Naive thymus-derived CD4-positive, alpha-beta T cell (primary cell): ENCODE measurements at places on chromosomes 5 and 9.

GRCh38 chr5:175329976-175330375 is 114.0 kb downstream of the DRD1 start:
- no peak for DNase-seq

GRCh38 chr9:132802121-132802795 is 75.8 kb downstream of the AK8 start:
- DNase-seq: no peak

DNA sequence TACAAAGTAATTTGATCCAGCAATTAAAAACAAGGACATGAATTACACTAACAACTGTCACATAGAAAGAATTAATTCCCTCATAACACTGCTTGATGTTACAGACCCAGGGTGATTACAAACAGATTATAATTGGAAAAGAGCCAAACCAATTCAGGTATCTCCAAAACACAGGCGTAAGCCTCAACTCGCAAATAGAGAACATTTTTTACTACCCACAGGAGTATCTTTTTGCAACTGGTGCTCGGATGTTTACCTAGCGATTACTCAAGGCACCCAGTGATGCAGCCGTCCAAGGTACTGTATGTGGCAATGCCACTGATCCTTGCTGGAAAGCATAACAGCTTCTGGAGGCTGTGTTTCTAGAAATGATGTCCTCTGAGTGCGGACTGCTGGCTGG is 386.1 kb upstream of the KIF2A start:
- no peak for DNase-seq

DNA sequence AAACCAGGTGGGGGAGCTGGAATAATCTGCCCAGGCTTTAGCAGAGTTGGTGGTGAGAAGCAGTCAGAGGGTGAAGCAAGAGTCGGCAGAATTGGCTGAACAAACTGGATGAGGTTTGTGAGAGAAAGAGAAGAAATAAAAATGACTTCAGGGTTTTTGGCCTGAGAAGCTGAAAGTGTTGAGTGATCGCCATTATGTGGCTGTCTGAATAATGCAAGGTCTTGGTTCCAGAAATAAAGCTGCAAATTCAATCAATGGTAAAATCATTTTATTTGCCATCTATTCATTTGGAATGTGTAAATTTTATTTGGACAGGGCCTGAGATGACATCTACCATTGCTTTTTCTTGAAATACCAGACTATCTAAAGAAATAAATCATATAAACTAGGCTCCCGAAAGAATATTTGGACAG is 50.4 kb upstream of the DAB2 start:
- no peak for DNase-seq

DNA sequence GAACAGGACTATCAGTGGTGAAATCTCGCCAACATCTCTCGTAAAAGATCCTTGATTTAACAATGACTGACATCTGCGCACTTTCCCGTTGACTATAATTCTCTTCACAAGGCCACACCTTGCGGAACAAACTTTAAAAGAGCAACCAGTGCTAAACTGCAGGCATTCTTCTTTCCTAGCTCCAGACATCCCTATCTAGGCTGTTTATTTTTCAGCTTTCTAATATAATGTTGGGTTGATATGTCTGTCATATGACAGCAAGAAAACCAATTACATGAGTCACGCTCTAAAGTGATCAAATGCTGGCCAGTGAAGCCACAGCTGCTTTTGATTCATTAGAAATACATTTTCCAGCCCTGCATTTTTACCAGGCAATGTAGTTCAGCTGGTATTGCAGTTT is 162.5 kb downstream of the ELAVL2 start:
- no peak for DNase-seq

DNA sequence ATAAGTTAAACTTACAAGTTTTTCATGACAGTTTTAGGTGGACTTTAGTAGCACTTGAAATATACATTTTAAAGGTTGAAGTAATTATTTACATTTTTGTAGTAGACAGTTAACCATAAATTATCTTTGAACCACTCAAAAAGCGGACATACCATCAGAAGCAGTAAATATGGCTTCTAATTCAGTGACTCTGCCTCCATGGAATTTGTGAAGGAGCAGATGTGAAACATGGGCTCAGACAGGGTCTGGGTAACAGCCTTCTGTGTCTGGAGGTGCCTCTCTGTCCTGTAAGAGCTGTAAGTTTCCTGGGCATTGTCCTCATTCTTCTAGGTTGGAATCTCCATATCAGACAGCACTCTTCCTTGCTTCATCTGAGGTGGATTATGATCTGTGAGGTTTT is 12.4 kb downstream of the RLN2 start:
- DNase-seq: no peak

DNA sequence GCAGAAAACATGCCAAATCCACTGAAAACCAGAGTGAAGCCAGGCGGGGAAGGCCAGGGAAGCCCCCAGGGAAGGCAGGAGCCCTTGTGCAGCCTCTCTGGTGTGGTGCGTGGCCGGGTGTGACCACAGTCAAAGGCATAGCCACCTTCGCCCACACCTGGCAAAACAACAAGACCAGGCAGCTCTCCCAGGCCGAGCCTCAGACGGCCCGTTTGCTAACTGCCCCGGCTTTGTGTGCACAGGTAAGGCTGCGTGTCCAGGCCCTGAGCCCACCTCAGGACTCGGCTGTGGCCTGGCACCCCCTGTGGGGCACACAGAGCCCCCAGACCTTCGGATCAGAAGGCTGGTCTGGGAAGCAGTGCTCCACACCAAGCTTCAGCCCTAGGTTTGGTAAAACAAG is 6.1 kb downstream of the TMEM250 start:
- no peak for DNase-seq

GRCh38 chr9:76231001-76231400 is 163.2 kb downstream of the RFK start:
- DNase-seq: no peak

GRCh38 chr9:98009936-98010335 is 26.8 kb downstream of the ANP32B start:
- DNase-seq: no peak

- DNase-seq: peak; percentile 20
Observed at GRCh38 chr5:78509884-78510769, 138.4 kb downstream of the LHFPL2 start.

DNA sequence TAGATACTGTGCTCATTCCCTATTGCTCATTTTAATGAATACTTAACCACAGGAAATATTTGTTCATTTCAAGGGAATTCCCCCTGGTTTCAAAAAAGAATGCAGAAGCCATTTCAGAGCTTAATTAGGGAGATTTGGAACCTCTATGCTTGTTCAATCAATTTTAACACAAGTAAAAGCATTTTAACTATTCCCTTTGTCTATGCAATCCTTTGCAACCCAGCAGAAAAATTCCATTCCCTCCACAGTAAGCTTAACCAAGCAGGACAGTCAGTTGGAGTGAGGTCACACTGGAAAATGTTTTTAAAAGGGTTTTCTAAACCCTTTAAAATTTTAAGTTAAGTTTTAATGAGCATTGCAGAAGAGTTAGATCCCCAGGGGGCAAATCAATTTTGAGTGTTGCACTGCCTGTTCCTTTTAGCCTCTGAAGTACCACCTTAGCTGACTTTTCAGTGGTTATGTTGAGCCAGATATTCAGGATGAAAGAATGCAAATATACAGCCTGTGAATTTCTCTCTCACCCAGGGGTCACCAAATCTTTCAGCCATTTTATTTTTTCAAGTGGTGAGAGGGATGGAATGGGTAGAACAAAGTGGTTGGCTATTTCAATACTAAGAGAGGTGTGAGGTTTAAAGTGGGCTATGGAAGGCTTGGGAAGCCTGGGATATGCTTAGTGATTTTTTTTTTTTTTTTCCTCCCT is 356.2 kb upstream of the NUDT12 start:
- no peak for DNase-seq

DNA sequence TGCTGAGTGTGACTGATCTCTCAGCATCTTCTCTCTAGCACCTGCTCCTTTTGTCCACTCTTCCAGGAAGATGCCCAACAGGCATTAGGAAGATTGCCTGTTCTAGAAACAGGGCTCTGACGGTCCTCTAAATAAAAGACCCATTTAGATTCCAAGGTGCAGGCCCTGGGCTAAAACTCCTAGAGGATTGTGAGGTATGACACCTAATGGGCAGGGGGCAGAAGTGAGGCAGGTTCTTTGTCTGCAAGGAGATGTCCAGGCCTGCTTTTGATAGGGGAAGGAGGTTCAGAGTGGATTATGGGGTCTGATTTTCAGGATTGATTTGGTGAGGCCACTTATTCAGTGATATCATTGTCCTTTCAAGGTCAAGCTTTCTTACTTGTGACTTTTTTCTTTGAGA is 140.8 kb upstream of the TRPC7 start:
- DNase-seq: no peak

DNA sequence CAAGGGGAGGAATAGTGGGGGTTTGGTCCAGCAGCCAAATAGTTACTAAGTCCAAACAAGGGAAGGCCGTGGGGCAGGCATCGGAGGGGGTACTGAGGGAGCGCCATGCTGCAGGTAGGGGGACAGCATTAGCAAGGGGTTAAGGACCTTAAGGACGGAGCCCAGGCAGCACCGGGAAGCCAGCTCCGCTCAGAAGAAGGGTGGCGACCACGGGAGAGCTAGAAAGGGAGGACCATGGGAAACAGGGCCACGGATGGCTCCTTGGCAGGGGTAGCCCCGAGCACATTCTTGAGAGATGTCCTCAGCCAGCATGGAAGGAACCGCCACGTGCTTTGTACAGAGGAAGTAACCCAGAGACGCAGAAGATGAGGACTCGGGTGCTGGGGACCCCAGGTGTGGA is 76.2 kb upstream of the STXBP1 start:
- DNase-seq: no peak

- DNase-seq: no peak
Observed at GRCh38 chr5:167639766-167640165, 651.7 kb upstream of the WWC1 start.

DNA sequence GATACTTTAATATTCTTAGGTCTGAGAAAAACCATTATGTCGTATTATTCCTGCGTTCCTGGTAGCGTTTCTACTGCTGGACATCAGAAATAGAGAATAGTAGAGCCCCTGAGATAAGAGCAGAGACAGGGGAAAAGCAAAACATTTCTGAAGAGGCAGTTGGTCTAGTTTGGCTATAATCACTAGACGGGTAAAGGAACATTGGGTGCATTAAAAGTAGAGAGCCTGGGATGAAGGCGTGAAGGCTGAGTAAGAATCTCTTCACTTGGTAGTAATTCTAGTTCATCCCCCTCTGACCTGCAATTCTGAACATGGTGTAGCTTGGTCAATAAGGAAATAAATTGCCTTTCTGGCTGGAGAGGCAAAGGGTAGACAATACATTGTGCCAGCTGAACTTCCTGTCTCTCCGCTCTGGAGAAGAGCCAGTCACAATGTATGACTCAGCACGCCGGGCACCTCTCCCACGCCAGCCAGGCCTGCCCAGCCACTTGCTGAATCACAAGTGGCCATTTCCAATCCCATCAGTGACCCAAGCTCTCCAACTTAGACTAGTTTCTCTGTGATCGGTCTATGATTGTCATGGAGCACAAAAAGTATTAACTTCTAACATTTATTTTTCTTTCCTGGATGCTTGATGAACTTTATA is 75.4 kb downstream of the STK32A start:
- no peak for DNase-seq

DNA sequence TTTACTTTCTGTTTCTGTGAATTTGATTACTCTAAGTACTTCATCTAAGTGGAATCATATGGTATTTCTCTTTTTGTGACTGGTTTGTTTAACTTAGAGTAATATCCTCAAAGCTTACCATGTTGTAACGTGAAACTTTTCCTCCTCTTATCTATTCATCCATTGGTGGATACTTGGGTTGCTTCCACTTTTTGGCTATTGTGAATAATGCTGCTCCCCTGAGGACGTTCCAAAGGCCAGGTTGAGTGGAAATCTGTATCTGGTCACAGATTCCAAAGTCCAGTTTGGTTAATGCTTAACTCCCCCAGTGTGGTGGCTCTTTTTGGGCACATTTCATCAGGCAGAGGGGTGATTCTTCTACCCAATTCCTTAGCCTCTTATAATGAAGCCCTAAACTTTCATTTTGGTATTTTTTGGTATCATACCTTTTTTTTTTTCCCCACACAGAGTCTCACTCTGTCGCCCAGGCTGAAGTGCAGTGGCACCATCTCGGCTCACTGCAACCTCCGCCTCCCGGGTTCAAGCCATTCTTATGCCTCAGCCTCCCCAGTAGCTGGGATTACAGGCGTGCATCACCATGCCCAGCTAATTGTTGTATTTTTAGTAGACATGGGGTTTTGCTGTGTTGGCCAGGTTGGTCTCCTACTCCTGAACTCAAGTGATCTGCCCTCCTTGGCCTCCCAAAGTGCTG is 65.4 kb downstream of the CMYA5 start:
- no peak for DNase-seq

GRCh38 chr5:125595095-125595494 is 828.1 kb upstream of the GRAMD2B start:
- DNase-seq: no peak

- no peak for DNase-seq
Observed at GRCh38 chr5:74105126-74105780, 479.3 kb downstream of the ARHGEF28 start.

DNA sequence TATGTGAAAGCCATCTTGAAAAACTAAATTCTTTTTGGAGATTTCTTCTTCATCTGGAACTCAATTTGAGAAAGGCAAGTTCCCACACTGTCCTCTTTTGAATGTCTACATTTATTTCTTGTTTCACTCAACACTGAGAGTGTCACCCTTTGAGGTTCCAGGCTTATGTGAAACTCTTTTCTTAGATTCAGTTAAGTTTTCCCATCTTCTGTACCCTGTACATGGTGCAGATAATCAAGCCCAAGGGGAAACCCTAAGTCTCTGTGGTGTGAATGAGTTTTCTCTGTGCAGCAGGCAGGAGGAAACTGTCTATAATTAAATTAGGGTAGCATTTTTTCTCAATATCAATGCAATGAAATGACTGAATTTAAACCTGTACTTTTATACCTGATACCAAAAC is 72.3 kb upstream of the PRLR start:
- DNase-seq: no peak

DNA sequence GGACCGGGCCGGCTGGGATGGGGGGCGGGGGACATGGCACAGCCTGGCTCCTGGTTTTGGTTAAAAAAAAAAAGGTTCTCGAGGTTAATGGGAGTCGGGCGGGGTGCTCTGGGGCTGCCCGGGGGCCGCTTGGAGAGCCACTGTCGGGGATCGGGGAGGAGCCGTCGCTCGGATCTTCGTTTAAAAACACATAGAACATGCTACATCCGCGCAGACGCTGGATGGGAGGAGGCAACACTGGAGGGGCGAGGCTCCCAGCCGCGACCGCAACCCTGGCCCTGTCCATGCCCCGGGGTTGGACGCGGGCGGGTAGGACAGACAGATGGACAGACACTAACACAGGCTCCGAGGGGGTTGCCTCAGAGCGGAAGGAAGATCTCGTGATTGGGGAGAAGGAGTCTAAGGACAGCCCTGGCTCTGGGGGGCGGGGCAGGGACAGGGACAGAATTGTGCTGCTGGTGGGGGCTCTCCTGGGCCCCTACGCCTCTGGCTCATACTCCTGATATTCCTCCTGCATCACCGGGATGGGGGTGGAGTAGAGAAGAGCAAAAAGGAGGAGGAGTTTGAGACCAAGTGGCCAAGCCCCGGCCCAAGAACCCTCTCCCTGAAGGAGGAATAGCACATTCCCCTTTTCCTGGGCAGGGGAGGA is 9.9 kb downstream of the SNCB start:
- no peak for DNase-seq
